ENCODE measurements at places on chromosomes 16 and 17. TPM values are rescaled to one million over a fixed set of nuclear protein-coding genes. Genes with fewer than 3 reads are reported as not detected.

ARHGAP44 gene
- 0.22 TPM for total RNA-seq

CNTD1 gene
- not detected for total RNA-seq

TMEM106A gene
- total RNA-seq, result 9.8 TPM

SYCE1L gene
- 3.0 TPM for total RNA-seq

FOXC2 gene
- not detected for total RNA-seq

SLX4 gene
- total RNA-seq, result 10.1 TPM

CPHXL2 gene
- total RNA-seq, result not detected

TMC8 gene
- total RNA-seq, result 182 TPM

FLYWCH2 gene
- 19.3 TPM for total RNA-seq

ANTKMT gene
- total RNA-seq, result 38.4 TPM

BLTP2 gene
- 137 TPM for total RNA-seq

OTOP2 gene
- not detected for total RNA-seq

GPS2 gene
- total RNA-seq, result 36.8 TPM

PTGES3L gene
- 2.8 TPM for total RNA-seq

GRCh38 chr17:63537991-63538692 lies 12.1 kb upstream of the DCAF7 start:
- DNase-seq, result peak; percentile 61

GRCh38 chr16:55225972-55226542 lies 97.9 kb upstream of the IRX6 start:
- no peak for DNase-seq

GRCh38 chr17:44115585-44116415 lies 7.6 kb downstream of the HDAC5 start:
- DNase-seq, result peak; percentile 42

GRCh38 chr17:21263376-21263775 lies 10.2 kb upstream of the NATD1 start:
- DNase-seq, result no peak

DNA sequence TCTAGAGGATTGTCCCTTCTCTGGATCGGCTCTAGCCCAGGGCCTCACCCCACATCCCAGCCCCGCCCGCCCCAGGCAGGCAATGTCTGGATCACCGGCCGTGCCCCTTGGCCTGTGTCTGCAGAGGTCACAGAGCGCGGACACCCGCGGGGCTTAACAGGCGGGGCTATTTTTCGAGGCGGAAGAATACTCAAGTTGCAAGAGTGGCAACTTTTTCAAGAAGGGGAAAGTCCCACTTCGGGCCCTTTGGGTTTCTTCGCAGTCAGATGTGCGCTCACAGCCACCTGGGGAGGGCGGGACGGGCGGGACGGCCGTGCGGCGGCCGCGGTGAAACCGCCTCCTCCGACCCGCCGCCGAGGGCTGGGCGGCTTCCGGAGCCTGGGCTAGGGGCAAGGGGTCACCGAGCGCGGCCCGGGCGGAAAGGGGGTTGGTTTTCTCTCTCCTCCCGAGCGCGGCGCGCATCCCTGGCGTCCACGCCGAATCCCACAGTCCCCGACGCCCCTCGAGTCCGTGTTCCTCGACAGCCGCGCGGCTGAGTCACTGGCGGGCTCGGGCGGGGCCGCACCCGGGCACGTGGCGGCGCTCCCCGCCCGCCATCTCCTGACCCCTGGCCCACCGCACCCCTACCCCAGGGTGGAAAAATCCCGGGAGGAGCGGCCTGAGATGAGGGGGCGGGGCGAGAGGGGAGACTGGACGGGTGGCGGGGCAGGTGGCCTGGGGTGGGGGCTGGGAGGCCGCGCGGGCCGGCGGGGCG lies 1.2 kb upstream of the PFN1 start:
- peak; percentile 84 for DNase-seq

- peak; percentile 82 for DNase-seq
Measured at GRCh38 chr17:78272181-78272913, 40.9 kb downstream of the TMEM235 start.

DNA sequence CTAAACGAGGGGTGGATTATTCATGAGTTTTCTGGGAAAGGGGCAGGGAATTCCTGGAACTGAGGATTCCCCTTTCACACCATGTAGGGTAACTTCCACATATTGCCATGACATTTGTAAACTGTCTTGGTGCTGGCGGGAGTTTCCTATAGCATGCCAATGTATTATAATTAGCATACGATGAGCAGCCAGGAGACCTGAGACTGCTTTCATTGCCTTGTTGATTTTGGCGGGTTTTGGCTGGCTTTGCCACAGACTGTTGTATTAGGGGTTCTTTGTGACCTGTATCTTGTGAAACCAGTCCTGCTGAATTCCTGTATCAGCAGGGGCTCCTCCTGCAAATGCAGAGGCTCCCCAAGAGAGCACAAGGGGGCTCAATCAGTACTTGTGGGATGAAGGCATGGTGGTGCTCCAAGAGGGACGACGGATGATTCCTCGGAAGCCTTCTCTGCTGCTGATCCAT lies 104.4 kb upstream of the CACNG5 start:
- DNase-seq, result no peak

DNA sequence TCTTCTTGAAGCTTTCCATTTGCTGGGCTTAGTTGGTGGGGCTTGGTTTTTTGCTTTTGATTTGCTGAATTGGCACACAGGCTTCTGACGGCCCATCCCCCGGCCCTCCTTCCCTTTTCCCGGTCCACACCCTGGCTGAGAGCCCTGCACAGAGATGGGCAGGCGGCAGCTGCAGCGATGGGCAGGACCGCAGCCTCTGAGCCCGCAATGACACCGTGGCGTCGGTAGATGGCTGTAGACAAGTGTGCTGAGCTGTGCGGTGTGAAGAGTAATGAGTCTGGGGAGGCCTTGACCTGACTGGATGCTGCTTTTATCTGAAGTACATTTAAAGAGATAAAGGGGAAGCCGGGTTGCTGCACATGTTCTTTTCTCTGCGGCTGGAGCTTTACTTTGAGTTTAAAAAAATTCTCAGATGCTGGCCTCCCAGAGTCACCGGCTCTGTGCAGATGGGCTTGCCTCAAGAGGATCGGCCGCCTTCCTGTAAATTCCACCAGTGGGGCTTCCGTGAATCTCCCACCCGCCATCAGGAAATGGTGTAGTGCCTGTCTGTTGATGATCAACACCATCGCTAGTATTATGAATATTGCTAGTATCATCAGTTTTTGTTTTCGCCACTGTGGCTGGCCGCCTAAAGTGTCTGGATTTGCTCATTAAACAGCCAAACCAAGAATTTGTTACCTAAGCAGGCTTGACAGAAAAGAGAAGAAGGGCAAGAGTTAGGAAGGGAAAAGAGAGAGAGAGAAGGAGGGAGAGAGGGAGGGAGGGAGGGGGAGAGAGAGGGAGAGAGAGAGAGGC lies 245.6 kb upstream of the RBFOX1 start:
- peak; percentile 2 for DNase-seq

GRCh38 chr17:4375039-4375748 lies 8.7 kb upstream of the UBE2G1 start:
- DNase-seq, result peak; percentile 90

DNA sequence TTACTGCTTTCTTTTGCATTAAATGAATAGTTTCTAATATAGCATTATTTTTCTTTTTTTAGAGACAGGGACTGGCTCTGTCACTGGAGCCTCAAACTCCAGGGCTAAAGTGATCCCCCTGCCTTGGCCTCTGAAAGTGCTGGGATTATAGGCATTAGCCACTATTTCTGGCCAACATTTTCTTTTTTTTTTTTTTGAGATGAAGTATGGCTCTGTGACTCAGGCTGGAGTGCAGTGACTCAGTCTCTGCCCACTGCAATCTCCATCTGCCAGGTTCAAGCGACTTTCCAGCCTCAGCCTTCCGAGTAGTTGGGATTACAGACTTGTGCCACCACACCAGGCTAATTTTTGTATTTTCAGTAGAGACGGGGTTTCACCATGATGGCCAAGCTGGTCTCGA lies 2.0 kb upstream of the DUXB start:
- DNase-seq, result no peak

- DNase-seq, result no peak
Measured at GRCh38 chr17:72099919-72100318, 20.9 kb upstream of the SOX9 start.

DNA sequence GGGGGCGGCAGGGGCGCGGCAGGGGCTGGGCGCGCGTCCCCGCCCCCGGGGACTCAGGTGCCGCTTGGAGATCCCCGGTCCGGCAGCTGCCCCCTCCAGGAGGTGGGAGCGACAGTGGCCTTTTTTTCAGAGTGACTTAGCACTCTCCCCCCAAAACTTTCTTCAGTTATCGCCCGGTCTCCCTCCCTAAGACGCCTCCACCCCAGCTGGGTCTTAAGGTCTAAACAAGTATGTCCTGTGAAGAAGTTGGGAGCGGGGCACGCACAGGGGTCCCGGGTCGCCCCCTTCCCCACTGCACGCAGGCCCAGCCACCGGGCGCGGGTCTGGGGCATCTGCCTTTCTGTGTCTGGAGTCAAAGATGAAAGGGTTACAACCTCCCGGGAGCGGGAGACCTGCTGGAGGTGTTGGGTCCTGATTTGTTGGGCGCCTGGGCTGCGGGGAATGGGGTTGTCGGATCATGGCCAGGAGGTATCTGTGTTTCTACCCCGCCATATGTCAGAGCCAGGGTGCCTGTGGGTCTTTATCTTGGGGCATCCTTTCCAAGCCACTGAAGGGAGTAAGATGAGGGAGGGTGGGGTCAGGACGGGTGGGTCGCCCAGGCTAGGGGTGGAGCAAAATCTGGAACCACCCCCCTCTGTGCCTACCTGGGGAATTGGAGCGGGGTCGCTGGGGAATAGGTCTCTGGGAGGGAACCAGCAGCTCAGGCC lies 757 bp downstream of the FMNL1 start:
- DNase-seq, result peak; percentile 76

- no peak for DNase-seq
Measured at GRCh38 chr17:12909046-12909445, 108.8 kb downstream of the ELAC2 start.

DNA sequence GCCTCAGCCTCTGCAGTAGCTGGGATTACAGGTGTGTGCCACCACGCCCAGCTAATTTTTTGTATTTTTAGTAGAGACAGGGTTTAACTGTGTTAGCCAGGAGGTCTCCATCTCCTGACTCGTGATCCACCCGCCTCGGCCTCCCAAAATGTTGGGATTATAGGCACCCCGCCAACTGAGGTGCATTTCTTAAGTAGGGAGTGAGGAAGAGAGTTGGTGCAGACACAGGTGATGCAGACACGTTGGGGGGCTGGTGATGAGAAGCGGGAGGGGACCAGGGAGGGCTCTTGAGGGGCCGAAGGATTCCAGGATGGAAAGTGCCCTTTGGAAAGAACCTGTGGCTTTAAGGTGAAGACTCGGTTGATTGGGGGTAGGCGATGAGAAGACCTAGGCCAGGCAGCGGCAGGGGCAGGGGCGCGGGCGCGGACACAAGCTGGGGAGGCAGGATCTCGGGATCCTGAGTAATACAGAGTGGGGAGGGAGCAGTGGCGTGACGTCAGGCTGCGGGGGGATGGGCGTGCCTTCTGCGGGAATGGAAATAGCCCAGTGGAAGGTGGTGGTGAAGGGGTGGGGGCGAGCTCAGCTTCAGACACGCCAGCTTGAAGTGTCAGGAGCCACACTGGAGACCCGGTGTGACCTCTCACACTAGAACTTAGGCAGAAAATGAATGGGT lies 2.5 kb upstream of the ATP6V0C start:
- DNase-seq, result no peak

DNA sequence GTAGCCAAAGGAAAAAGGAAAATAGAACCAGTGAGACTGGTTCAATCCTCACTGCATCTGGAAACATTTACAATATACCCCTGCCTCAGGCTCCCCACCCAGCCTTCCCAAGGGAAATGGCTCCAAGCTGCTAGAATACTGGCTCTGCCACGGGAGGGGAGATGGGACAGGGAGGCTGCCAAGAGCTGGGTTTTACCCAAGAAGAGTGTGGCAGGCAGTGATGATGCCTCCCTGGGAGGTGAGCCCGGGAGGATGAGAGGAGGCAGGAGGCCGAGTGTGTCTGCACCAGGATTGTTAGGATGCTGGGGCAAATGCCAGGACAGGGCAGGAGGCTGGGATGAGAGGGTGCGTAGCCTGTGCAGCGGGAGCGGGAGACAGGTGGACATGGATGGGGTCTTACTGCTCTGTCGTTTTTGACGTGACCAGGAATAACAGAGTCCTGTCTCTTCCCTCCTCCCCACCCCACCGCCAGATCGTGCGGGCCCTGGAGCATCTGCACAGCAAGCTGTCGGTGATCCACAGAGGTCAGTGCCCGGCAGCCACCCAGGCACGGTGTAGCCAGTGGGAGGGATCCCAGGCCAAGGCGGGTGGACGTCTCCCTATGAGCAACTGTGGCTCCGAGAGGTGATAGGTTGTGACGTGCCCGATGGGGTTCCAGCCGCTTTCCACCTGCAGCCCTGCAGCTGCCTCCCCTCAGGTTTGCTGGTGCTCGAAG lies 18.4 kb downstream of the MAP2K3 start:
- no peak for DNase-seq

DNA sequence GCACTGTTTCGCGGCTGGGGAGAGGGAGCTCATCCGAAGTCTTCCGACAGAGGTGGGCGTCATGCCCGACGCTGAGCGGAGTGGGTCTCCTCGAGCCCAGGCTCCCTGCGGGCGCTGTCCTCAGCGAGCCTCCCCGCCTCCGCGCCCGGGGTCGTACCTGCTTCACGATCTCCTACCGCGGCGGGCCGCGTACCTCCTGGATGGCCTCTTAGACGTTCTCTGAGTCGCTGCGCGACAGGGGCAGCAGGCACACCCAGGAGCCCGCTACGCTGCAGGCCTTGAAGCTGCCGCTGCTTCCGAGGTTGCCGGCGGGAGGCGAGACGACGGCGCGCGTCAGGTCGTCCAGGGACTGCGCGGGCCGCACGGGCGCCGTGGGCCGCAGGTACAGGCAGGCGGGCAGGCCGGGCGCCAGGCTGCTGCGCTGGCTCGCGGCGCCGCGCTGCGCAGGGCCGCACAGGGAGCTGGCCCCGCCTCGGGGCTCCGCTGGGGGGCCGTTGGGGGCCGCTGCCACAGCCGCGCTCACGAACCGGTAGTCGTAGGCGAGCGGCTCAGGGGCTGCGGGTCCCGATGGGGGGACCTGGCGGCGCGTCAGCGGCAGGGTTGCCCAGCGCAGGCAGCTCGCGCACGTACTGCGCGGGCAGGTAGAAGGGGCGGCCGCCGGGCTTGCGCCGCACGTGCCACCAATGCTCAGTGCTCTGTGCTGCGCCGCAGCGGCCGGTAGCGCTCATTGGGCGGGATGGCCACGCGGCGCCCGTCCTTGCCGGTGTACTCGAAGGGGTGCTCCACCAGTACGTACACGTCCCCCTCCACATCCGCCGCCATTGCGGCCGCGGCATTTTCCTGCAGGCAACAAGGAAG lies 116.4 kb upstream of the SMURF2 start:
- peak; percentile 41 for DNase-seq

- no peak for DNase-seq
Measured at GRCh38 chr16:52095471-52095870, 451.5 kb downstream of the TOX3 start.

GRCh38 chr17:62781831-62782251 lies 26.3 kb downstream of the MARCHF10 start:
- DNase-seq, result no peak

Data from activated CD8-positive, alpha-beta T cell treated with anti-CD3 and anti-CD28 coated beads for 36 hours (primary cell).